ENCODE measurements at places on chromosomes 12 and 14. TPM values are rescaled to one million over a fixed set of nuclear protein-coding genes. Genes with fewer than 3 reads are reported as not detected.

- no peak for DNase-seq
Observed at GRCh38 chr12:102848832-102849231, 68.2 kb downstream of the PAH start.

DNA sequence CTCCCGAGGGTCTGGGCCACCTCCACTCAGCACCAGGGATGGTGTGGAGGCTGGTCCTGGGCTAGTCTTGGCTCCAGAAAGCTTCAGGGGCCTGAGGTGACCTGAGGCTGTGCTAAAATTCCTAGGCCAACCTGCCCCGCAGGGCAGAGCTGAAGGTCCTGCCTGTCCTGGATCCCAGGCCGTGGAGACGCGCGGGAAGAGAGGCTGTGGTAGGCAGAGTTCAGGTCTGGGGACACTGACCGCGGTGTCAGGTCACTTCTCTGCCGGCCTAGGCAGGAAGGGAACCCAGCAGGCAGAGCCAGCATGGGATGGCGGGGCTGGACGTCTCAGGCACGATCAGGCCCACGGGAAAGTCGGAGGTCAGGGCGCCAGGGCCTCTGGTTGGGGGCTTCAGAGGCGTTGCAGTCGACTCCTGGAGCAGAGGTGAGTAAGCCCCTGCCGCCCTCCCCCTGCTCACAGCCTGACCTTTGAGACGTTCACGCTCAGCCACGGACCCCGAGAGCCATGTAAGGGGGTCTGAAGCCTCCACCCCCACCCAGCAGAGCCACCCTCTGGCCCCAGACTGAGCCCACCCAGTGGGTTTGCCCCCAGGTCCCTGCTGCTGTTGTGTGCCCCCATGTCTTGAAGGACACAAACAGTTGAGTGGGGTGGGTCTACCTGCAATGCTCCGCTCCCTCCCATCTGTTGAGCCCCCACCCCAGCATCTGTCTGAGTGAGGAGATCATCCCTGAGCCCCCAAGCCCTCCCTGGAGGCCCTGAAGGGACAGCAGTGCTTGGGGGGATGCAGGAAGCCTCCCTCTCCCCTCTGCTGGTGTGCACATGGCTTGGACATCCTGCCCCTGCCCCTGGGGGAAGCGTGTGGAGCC is 142.7 kb downstream of the KIF26A start:
- DNase-seq = no peak

DNA sequence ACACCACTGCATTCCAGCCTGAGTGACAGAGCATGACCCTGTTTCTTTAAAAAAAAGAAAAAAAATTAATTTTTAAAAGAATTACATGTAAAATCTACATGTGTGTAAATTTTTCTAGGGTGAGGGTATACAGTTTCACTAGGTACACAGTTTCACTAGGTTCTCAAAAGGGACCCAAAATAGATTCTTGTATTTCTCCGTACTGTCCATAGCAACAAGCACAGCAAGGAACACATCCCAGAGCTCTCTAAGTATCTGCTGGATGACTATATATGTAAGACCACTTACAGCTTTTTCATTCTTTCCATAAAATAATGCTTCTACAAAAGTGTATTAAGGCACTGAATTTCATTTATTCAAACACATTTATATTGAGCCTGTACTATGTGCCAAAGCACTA is 55.1 kb downstream of the ATXN2 start:
- no peak for DNase-seq

Gene SLC22A17
- total RNA-seq = 7.3 TPM

GRCh38 chr14:75625034-75625433 is 35.6 kb downstream of the ERG28 start:
- no peak for DNase-seq

Gene PMEL
- 1.1 TPM for total RNA-seq

DNA sequence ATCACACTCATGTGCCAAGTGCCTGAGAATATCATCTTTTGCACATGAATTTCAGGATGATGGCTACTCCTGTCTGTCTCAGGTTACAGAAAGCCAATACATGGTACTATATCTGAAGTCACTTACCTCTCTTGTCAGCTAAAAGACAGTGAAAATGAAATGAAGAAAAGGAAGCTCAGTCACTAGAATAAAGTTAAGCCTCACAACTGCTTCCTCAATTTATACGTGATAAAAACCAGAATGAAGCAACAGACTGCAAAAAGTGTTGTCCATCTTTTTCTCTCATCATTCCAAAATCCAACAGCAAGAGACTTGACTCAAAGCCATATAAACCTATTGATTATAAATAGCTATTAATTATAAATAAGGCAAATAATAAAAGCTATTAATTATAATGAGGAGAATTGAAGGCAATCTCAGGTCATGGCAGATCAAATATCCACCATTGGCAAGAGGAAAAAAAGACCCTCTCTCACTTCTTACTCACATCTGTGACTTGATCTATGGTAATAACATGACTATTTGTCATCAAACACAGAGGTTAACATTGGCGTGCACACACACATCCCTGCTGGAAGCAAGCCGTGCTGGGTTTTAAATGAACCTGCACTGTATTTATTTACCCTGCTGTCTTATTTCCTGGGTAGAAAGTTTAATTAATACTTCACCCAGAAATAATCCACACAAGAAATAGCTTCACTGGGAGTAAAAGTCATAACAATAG is 10.0 kb downstream of the NIN start:
- DNase-seq = no peak

- DNase-seq = no peak
Observed at GRCh38 chr14:100871234-100872186, 32.0 kb downstream of the RTL1 start.

Data from glomerular endothelial cell (primary cell).